ENCODE measurements at places on chromosomes 3 and 15. TPM values are rescaled to one million over a fixed set of nuclear protein-coding genes. Genes with fewer than 3 reads are reported as not detected.

Gene DLL4
- 128 TPM for total RNA-seq

DNA sequence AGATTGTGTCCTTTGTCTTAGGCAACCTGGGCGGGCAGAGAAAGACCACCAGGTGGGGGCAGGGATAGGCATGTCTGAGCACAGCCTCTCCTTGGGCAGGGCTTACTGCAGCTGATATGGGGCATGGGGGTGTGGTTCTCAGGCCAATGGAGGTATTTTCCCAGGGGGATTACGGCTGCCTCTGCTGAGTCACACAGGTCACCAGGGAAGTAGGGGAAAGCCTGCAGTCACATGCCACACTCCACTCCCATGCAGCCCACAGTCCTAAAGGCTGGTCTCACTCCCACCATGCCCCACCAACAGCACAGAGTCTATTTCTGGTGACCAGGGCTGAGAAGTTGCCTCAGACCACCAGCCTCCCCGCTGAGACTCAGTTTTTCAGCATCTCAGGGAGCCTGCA, 466.4 kb downstream of the DIPK2A start:
- DNase-seq = no peak

Gene SAMMSON
- not detected for total RNA-seq

- DNase-seq = peak; percentile 71
Measured at GRCh38 chr3:161854232-161854771, 357.7 kb downstream of the OTOL1 start.

DNA sequence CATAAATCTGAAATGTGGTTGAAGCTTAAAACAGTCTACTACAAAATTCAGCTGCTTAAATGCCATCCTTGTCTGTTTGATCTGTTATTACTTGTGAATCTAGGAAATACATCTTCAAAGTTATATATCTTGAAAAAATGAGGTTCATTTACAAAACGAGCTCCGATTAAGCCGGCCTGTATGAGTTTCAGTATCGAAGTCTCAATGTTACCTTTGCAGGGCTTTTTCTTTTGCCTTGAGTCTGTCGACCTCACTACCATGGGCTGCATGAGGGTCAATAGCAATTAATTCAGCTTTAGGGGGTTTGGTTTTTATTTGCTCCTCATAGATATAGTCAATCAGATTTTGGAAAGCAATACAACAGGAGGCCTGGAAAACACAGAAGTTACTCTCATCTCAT, 23.2 kb downstream of the ERICH6 start:
- no peak for DNase-seq

Gene GOLGA8J
- not detected for total RNA-seq

DNA sequence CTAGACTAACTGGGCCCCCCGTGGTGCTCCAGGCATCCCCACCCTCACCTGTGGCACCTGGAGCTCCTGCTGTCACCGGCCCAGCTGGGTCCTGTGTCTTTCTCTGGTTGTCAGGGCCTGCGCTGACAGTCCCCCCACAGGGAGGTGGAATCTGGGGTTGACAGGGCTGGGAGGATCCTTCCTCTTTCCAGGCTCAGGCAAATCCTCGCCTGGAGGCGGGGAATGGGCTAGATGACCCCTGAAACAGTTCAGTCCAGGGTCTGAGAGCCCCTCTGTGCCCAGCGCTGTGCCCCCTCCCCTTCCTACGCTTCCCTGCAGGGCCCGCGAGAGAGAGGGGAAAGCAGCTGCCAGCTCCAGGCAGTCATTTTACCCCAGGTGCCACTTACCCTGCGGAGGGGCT, 50.1 kb upstream of the MCF2L2 start:
- DNase-seq = no peak

Gene TMEM212
- not detected for total RNA-seq

All from dermis blood vessel endothelial cell (primary cell).